ENCODE measurements at places on chromosomes 1 and 21.
A peak's percentile ranks its signal among the peaks of the same experiment; 100 is the strongest.

DNA sequence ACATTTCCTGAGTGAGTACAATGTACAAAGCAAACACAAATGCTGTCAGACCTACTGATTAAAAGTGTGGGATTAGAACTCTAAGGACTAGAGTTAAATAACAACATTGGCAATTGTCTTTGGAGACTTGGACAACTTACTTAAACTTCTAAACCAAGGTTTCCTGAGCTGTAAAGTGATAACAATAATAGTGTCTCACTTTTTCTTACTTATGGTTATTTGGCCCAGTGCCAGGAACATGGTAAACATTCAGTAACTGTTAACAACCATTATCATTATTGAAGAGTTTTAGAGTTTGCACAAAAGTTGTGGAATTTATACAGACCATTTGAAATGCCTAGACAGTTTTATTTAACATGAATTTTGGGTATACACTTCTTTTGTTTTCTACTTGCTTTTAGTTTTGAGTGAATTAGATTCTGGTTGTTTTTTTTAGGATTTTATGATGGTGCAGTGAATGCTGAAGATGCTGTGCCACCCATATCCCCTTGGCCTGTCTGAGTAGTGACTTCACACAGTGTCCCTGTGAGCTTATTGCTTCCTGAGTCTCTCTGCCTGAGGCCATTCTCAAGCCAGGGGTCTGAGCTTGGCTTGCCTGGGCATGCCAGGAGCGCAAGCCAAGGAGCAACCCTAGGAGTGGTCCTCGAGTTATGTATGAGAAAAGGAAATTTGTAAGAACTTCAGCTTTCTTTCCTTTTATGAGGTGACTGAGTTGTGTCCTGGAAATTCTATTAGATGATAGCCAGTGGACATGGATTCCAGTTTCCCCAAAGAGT lies 932.8 kb downstream of the TTLL7 start:
- no peak for DNase-seq

DNA sequence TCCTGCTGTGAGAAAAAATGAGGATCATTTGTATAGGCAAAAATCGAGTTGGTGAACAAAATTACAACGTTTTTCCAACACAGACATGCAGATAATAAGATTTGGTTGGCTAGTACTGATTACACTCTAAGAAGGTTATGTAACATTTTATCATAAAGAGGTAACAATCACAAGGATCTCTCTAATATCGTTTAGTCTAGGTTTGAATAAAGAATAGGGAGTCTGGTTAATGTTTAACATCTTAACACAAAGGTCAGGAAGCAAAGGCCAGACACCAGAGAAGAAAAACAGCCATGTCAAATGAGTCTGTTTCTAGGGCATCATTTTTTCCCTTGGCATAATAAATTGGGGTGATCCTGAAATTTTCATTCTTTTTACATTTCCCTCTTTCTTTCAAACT lies 207.4 kb upstream of the CHRM3 start:
- DNase-seq = no peak

DNA sequence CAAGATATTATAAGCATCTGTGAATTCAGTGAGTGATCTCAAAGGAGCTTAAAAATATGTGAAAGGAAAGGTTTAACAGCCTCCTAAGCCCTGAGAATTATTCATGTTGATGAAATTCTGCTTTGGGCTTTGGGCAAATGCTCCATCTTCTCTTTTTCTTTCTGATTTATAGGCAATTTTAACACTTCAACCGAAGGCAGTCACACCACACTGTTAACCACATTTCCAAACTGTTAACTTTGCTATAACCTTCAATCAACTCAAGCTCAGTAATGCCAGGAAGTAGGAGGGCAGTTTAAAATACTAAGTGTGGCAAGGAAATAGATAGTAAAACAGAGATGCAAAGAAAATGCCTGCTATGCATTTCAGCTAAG lies 54.4 kb upstream of the NEK7 start:
- DNase-seq = peak; percentile 76

DNA sequence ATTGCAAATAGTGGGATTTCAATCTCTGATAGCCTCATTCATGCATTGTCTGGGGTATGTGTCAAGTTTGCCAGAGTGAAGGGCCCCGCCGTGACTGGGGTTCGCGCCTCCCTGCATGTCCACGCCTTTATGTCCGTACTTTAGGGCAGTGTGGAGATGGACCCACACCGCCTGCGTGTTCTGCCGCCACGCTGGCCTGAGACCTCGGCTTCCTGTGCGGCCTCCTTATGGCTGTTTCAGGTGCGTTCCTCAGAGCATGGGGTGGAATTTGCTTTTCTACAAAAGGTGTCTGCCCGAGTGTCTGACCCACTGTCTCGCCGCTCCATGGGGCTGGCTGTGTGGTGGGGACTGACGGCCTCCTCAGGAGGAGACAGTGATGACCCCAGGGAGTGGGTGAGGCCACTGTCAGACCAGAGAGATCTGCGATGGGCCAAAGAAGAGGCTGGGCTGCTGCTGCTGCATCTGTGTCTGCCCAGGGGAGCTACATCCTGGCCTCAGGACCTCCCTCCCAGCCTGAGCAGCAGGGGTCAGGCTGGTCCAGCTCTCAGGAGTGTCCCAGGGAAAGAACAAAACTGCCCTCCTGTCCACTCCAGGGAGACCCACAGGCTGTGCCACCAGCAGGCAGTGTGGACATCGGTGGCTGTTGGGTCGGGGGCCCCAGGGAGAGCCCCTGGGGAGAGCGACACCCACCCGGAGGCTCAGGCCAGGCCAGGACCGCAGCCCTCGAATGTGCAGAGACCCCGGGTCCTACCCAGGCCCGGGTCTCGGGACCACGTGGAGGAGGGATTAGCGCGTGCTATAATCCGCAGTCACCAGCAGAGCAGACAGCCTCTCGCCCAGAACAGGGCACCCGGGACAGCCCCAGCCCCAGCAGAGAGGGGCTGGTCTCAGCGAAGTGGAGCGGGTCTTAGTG lies 9.8 kb upstream of the SLC19A1 start:
- DNase-seq = no peak

DNA sequence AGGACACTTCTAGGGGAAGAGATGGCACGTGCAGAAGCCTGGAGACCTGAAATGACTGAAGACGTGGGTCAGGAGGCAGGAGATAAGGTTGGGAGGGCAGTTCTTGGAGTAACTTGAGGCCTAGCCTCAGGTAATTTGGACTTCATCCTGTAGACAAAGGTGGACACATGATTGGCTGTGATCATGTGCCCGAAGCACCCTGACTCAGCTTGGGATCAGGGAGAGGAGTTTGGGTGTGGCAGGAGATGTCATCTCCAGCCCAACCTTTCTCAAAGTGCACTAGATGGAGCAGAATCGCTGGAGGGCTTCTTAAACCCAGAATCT lies 1.5 kb downstream of the SLC66A1 start:
- DNase-seq = no peak

GRCh38 chr1:212665241-212666115 lies 34.2 kb downstream of the BATF3 start:
- DNase-seq = peak; percentile 58

DNA sequence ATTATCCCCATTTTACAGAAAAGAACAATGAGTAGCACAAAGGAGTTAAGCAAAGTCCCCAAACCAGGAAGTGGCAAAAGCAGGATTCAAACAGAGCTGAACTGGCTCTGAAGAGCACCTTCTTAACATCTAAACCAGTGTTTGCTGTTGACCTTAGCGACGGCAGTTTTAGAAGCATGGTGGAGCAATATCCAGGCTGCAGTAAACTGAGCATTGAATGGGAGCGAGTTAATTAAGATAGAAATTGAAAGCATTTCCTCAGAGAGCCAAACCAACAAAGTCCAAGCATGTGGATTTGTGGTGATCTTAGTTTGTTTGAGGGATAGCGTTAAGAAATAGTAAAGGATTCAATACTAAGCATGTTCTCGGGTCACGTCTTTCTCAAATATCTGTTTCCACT lies 13.4 kb upstream of the ZNF281 start:
- DNase-seq = no peak

- no peak for DNase-seq
Measured at GRCh38 chr21:44564886-44565598, 6.4 kb upstream of the KRTAP10-3 start.

GRCh38 chr1:14713077-14713476 lies 114.6 kb downstream of the KAZN start:
- no peak for DNase-seq

GRCh38 chr1:211687462-211688215 lies 12.2 kb upstream of the NEK2 start:
- no peak for DNase-seq

- no peak for DNase-seq
Measured at GRCh38 chr1:18107369-18108298, at the start of gene IGSF21. Gene IGSF21 (plus strand): TSS chr1:18107798. CDS start chr1:18108129, 331 bp downstream.

DNA sequence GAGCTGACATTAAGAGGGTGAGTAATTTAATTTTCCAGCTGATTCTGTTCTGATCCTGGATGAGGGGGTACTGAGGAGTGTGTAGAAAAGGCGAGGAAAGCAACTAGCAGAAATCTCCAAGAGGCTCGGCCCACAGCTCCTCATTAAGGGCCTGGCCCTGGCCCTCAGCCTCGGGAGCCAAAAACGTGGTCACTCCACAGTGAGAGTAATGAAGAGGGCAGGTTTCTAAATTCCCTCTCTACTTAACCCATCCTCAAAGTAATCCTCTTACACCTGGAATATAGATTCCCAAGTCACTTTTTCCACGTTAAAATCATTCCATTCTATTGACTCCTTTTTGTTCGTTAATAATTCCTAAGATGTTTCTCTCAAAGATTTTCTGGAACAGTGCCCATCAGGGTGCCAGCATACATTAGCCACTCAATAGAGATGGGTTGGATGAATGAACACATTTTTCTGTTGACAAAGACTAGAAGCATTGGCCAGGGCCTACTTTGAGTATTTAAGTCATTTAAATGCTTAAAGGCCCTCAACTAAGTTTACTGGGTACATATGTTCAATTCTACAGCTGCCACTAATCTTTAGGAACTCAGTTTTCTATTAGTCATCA lies 1.1 kb upstream of the COL11A1 start:
- no peak for DNase-seq

GRCh38 chr1:159953536-159954515 lies at the start of gene SLAMF9:
Gene SLAMF9 (minus strand): TSS chr1:159954237. CDS start chr1:159954137, 100 bp downstream.
- no peak for DNase-seq

GRCh38 chr1:9848022-9848421 lies 24.3 kb upstream of the CLSTN1 start:
- no peak for DNase-seq

GRCh38 chr1:171220081-171220420 lies 28.2 kb upstream of the FMO1 start:
- DNase-seq = peak; percentile 15
